ENCODE measurements at places on chromosomes 12 and 14.
A peak's percentile ranks its signal among the peaks of the same experiment; 100 is the strongest.

DNA sequence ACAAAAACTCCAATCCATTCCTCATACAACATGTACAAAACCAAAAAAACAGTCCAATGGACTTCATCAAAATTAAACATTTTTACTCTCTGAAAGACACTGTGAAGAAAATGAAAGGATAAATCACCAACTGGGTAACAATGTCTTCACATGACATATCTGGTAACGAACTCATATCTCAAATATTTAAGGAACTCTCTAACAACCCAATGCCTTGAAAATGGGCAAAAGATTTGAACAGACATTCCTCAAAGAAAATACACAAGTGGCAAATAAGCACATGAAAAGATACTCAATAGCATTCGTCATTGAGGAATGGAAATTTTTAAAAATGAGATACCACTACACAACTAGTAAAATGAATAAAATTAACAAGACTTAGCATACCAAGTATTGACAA lies 198.7 kb upstream of the RASSF8 start:
- DNase-seq: peak; percentile 47

DNA sequence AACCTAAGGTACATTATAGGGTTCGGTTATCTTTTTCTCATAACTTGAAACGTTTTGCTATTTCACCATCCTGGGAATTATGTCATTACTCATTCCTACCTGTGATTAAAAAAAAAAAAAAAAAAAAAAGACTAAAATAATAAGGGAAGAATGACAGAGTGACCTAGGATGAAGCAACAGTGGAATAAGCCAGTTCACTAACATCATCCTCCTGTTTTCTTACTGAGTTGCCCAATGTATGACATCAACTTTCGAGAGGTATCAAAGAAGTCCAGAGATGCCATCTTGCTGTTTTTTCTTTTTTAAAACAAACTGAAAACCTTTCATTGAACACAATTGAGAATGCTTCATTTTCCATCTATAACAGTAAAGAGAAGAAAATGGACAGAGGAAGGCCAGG lies 42.8 kb downstream of the AMN start:
- DNase-seq: no peak

- no peak for DNase-seq
Observed at GRCh38 chr14:59190372-59190771, 1.9 kb downstream of the DAAM1 start.

- DNase-seq: no peak
Observed at GRCh38 chr14:78240567-78240966, 70.4 kb downstream of the NRXN3 start.

DNA sequence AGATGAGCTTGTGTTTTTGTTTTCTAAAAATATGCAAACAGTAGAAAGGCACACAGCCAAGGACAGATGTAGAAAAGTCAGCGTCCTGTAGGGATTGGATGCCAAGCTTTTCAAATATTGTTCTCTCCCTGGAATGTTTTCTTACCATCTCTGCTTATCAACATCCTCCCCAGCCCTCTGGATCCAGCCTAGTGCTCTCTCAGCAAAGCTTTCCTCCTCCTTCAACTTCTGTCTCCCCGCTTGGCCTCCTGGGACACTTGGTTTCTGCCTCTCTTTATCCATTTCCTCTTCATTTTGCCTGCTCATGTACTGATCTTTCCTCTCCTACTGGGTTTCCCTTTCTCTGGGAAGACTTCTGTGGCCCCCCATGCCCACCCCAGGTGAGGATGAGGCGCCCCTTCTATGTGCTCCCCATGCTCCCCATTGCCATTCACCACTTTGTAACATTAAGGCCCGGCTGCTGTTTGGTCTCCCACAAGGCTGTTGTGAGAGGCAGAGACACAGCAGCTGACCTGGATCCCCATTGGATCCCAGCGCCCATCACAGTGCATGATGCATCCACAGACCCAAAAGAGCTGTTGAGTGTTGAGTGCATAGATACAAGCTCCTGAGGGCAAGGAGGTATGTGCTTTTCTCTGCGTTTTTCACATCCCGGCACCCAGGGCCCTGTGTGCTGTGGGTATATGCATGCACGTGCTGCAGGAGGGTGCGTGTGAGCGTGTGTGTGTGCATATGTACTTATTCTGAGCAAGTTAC lies 38.2 kb downstream of the EVL start:
- no peak for DNase-seq

DNA sequence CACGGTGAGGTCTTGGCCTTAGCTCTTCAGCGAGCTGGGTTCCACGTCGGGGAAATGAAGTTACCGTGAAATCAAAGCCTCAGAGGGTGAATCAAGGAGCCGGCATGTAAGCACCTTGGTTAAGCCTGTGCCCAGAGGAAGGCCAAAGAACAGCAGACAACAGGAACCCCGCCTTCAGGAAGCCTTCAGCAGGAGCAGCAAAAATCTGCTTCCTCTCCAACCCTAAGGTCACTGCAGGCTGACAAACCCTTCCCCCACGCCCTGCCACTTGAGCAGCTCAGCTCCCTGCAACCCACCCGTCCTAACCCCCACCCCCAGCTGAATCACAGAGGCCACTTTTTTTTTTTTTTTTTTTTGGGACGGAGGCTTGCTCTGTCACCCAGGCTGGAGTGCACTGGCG lies 72.9 kb upstream of the LTA4H start:
- DNase-seq: no peak

GRCh38 chr14:105120056-105120455 lies 48.5 kb downstream of the JAG2 start:
- DNase-seq: no peak

DNA sequence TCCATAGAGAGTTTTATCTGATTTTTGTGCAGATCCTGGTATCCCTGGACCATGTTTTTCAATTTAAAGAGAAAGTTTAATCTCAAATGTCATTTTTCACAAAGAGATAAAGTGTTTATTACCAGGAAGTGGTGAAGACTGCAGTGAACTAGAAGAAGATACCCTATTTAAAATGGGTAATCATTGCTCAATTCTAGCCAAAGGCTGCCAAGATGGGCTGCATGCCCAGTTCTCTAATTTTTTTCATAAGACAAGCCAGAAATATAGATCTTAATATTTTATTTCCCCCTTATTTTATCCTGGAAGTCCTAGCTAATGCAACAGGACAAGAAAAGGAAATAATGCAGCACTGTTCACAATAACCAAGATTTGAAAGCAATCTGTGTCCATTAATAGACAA lies 343.5 kb downstream of the PCNX1 start:
- no peak for DNase-seq

DNA sequence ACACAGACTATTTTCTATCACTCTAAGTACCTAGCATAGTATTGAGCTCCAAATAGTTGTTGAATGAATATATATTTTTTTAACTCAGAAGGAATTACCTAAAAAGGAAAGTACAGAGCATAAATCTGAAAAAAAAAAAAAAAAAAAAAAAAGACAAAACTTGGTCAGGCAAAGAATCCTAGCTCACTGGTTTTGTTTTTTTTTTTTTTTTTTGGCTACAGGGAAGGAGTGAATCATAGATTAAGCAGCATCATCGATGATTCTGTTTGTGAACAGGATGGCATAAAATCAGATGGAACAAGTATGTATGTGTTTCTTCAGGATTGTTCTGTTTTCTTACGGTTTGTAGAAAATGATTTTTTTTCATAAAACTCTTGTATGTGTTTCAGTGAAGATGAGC lies 66.1 kb upstream of the BCAT1 start:
- DNase-seq: peak; percentile 17

- peak; percentile 21 for DNase-seq
Observed at GRCh38 chr12:19130224-19131024, 891 bp downstream of the PLEKHA5 start.

DNA sequence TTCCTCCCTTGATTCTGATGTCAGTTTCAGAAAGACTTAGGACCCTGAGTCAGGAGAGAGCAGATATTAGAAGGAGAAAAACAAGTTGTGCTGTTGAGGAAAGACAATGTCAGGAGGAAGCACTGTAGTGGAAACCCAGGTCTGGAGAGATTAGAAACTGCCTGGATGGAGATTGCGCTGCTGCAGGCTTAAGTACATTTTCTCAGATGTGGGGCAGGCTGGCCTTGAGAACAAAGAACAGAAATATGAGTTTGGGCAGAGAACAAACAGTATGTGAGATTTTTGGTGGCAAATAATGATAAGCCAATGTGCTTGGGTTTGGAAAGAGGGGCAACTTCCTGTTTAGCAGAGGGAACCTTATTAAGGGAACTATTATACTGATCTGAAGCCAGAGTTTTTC lies 74.3 kb upstream of the PRMT8 start:
- DNase-seq: no peak

- no peak for DNase-seq
Observed at GRCh38 chr12:88931598-88931997, 351.3 kb upstream of the KITLG start.

GRCh38 chr14:21083565-21084325 lies 13.6 kb downstream of the ARHGEF40 start:
- no peak for DNase-seq

DNA sequence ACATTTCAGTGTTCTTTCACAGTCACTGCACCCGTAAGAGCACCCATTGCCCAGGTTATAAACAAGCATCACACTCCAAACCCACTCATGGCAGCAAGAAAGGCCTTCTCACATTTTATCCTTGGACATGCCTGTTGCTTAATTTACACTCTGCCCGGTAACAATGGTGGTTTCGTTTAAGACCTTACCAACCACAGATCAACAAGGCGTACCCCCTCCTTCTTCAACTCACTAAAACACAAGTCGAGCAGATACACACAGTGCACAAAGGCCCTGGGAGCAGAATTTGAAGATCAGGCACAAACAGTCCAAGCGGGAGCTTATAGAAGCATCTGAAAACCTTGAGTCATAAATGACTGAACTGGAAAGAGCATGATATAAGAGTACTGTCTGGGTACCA lies 98.1 kb downstream of the GALC start:
- DNase-seq: no peak

GRCh38 chr12:45613296-45613695 lies 116.2 kb upstream of the ARID2 start:
- DNase-seq: peak; percentile 19

DNA sequence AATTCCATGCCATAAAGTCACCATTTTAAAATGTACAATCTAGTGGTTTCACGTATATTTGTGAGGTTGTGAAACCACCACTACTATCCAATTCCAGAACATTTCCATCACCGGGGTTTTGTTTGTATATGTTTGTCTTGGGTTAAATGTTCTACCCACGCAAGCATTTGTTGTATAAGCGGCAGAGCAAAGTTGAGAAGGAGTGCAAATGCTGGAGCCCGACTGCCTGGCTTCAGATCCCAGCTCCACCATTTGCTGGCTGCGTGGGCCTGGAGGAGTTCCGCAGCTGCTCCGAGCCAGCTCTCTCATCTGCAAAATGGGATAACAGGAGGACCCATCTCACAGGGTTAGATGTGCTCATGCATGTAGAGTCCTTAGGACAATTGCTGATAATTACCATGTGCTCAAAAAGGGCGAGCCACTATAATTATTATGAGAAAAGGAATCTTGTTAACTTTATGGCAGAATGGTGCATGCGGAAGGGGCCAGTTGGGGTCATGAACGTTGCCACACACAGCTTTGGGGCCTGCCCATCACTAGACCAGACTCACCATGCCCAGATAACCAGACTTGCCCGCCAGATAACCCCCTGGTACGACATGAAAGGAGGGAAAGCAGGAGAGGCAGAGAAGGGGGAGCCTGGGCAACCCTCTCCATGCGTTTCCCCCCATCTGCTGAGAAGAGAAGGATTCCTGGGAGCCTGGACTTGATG lies 6.4 kb downstream of the ACTN1 start:
- no peak for DNase-seq

DNA sequence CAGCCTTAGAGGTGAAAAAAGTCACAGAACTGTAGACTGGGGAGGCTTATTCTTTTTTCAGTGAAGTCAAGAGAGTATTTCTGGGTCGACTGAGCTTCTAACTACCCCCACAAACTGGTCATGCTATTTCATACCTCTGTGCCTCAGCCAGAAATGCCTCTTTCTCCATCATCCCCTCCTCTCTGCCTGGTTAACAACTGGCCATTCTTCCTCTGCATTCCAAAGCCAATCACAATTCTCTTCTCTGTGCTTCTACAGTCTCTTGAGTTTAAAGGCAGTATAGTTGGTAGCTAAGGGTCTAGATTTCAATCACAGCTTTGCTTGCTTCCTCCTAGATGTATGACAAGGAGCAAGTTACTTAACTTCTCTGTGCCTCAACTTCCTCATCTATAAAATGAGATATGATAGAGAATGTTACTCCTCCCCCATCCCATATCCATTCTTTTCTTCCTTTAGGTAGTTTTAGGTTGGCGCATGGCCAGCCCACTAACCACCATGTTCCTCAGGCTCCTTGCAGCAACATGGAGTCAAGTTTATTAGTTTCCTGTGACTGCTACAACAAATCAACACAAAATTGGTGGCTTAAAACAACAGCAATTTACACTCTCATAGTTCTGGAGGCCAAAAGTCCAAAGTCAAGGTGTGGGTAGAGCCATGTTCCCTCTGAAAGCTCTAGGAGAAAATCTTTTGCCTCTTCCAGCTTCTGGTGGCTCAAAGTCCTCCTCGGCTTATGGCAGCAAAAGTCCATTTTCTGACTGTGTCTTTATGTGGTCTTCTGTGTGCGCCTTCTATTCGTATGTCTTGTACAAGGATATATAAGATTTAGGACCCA lies 62.5 kb downstream of the ITPR2 start:
- no peak for DNase-seq

DNA sequence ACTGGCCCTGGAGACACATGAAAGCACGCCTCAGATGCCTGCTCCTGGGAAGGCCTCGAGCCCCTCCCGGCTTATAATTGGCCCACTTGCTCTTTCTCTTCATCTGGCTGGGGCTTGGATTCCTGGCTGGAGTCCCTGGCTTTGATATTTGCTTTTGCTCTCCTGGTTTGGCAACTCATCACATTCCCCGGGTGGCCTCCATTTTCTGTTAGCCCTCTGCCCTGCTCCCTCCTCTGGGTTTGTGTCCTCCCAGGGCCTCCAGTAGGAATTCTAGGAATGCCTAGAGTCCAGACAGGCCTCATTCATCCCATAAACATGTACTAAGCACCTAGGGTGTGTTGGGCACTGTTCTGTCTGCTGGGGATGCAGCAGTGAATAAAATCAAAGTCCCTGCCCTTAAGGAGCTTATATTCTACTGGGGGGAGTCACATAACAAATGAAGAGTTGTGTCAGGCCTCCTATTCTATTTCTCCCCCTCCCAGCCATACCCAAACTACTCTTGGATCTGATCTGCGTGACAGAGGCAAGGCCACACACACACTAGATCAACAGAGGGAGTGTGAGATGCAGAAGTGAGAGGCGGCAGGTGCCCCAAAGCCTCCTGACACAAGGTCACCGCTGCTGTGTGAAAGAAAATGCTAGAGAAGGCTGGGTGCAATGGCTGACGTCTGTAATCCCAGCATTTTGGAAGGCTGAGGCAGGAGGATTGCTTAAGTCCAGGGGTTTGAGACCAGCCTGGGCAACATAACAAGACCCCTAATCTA lies 21.3 kb upstream of the TSPAN9 start:
- peak; percentile 69 for DNase-seq
